ENCODE measurements at places on chromosomes 1 and 21.

- DNase-seq: no peak
Observed at GRCh38 chr1:92408825-92409224, 77.9 kb downstream of the GFI1 start.

DNA sequence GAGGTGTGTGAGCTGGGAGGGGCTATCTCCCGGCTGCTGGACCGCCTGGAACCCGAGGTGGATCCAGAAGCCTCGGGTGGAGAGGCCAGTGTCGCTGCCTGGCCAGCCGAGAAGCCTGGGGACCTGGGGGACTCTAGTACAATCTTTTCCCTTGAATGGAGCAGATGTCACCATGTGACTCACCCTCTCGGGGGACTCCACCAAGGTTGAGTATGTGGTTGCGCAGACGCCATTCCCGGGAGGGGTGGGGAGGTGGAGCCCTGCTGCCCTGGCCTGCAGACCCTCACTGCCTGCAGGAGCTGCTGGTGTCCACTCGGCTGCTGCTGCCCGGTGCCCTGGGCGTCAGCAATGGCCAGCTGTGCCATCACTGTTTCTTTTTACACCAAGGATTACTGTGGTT, 40.3 kb downstream of the TP73 start:
- no peak for DNase-seq

DNA sequence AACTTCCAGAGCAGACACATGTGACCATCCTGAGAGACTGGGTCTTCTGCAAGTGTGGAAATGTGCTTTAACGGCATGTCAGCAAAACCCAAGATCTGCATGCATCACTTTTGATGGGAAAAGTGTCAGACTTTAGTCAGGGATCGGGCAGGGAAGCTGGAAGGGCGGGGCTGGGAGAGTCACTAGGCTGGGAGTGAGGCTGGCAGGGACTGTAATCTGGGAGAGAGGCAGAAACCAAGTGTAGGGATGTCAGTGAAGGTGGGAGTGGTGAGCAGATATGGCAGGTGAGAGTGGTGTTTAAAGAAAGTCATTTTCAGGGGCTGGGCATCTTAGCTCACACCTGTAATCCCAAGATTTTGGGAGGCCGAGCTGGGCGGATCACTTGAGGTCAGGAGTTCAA, 11.3 kb downstream of the CDA start:
- peak; percentile 27 for DNase-seq

GRCh38 chr21:39489380-39489924, 37.7 kb downstream of the SH3BGR start:
- DNase-seq: no peak

All from MCF 10A (cell line).